GOT3 (cell line): ENCODE measurements at places on chromosomes 2 and 18.

DNA sequence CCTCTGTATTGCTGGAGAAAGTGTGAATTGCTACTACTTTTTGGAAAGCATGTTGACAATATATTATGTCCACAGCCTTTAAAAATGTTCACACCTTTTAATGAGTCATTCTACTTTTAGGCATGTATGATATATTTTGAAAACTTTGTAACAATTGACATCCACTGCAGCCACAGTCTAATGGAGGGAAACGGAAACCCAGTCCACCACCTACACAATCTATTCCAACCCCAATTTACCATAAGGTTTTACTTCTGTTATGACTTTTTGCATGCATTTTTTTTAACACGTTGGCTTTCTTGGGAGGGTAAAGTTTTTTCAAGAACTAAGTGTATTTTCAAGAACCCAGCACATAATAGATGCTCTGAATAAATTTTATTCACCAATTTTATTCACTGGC, 38.5 kb upstream of the ATP8B1 start:
- DNase-seq: no peak

- no peak for DNase-seq
Observed at GRCh38 chr2:239979243-239980023, 45.7 kb downstream of the NDUFA10 start.

GRCh38 chr2:27356056-27356381, 545 bp downstream of the GTF3C2 start:
- DNase-seq: no peak

GRCh38 chr2:118642501-118642900, 204.9 kb downstream of the EN1 start:
- DNase-seq: no peak

- DNase-seq: no peak
Observed at GRCh38 chr2:189147361-189147760, 32.2 kb downstream of the COL5A2 start.

DNA sequence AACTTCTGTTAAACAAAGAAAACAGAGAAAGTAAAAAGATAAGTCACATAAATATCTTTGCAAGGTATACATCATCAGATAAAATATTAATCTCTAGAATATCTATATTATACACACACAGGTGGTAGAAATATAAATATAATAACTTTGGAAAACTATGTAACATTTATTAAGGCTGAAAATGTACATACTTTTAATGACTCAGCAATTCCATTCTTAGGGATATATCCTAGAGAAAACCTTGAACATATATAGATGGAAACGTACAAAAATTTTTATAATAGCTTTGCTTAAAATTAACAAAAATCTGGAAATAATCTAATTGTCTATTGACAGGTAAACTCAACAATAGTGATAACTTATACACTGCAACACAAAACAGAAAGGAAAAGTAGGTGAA, 381.3 kb downstream of the GPD2 start:
- no peak for DNase-seq

GRCh38 chr2:158729451-158729850, 65.7 kb upstream of the DAPL1 start:
- no peak for DNase-seq

DNA sequence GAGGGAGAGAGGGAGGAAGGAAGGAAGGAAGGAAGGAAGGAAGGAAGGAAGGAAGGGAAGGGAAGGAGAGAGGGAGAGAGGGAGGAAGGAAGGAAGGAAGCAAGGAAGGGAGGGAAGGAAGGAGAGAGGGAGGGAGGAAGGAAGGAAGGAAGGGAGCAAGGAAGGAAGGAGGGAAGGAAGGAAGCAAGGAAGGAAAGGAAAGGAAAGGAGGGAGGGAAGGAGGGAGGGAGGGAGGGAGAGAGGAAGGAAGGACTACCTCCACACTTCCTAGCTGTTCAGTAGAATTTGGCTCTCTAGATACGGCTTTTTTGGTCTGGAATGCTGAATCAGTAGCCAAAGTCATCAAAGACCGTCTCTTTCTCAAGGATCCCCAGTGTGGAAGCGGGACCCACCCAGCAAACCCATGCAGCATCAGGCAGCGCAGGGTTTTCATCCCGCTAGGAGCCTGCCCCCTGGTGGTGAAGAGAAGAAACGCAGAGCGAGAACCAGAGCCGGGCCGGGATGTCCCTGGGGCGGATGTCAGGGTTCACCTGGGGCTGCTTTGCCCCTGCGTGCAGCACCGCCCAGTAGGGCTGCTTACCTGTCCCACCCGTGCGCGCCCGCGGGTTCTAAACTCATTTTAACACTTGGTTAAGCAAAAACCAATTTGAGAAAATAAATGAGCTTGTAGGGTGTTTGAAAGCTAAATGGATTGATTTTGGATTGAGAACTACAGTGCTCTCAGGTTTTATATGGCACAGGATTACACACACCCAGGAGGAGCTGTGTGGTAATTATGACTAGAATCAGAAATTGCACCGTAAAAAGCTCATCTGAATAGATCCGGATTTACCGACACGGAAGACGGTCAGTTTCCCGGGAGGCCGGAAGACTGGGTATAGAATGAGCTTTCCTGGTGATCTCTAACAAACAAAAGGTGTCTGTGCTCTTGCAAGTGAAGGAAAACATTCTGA, 48.1 kb upstream of the ARL4C start:
- peak; percentile 11 for DNase-seq

- DNase-seq: no peak
Observed at GRCh38 chr18:53795061-53795460, 429.4 kb downstream of the MBD2 start.

- no peak for DNase-seq
Observed at GRCh38 chr2:135546436-135546835, 15.2 kb downstream of the R3HDM1 start.

GRCh38 chr2:190090148-190090547, 27.6 kb upstream of the MSTN start:
- DNase-seq: no peak

DNA sequence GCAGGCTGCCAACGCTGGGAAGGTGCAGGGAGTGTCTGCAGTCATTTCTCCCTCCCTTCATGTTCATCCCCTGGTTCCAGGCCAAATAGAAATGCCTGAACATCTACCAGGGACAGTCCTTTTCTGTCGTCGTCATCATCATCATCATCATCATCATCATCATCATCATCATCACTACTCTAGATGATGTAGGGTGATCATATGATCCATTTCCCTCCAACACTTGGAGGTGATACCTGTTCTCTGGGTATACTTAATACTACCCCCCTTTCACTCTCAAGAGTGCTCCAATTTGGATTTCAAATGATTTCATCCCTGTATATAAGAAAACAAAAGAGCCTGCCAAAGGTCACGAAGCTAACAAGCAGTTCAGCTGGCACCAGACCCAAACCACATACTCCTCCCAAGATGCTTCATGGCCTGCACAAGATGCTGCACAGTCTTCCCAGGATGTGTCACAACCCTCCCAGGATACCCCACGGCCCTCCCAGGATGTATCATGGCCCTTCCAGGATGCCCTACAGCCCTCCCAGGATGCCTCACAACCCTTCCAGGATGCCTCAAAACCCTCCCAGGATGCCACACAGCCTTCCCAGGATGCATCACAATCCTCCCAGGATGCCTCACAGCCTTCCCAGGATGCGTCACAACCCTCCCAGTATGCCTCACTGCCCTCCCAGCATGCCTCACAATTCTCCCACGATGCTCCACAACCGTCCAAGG, 257.9 kb downstream of the DYSF start:
- DNase-seq: peak; percentile 14

- no peak for DNase-seq
Observed at GRCh38 chr2:150495001-150495400, 7.5 kb upstream of the RND3 start.

GRCh38 chr2:29777161-29777560, 144.2 kb downstream of the ALK start:
- DNase-seq: no peak

DNA sequence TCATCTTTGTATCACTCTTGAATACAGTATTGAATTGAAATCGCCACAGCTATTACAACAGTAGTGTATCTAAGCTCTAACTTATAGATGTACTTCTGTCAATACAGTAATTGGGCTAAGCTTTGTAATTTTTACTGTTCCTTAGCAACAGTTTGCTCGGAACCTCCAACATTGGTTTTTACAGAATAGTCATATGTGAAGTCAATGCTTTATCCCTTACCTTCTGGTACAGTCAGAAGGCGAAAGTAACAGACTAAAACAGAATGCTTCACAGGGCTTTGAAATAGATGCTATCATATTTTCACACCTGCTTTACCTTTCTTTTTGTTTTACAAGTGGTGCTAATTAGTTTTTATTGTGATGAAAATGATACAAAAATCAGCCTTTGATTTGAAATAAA, 46.9 kb upstream of the CYP20A1 start:
- DNase-seq: no peak

GRCh38 chr2:175606010-175606841, 395.8 kb downstream of the LNPK start:
- no peak for DNase-seq
